ENCODE measurements at places on chromosomes 6 and 20.

DNA sequence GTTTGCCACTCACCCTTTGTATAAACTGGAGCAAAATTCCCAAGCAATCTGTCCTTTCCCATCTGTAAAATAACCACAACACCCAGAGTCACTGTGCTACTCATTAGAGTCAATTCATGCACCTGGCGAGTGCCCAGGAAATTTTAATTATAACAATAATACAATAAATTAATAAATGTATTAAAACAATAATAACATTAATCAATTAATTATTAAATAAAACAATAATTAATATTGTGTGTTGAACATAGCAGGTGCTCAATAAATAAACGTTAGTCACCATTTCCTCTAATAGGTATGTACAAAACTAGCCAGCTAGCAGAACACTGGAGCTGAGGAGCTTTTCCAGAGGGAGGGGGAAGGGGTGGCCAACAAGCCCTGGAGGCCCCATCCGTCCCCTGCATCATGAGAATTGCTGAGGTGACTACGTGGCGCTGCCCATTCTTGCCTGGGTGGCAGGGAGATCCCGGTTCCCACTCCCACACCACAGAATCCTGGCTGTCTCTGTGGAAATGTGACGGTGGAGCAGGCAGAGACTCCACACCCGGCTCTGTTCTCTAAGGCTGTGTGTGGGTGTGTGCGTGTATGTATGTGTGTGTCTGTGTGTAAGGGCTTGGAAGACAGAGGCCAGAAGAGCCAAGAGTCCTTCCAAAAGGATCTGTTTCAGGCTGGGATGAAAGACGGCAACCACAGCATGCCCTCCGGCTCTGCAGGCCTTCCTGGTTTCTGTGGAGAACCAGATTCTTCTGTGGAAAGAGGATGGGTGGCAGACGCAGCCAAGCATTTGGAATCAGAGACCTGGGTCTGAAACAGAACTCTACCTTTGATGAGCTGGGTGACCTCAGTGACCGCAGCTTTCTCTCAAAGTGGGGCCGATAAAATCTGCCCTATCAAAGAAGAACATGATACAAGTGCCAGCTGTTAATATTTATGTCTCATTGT, 18.8 kb upstream of the EZR start:
- DNase-seq: no peak

DNA sequence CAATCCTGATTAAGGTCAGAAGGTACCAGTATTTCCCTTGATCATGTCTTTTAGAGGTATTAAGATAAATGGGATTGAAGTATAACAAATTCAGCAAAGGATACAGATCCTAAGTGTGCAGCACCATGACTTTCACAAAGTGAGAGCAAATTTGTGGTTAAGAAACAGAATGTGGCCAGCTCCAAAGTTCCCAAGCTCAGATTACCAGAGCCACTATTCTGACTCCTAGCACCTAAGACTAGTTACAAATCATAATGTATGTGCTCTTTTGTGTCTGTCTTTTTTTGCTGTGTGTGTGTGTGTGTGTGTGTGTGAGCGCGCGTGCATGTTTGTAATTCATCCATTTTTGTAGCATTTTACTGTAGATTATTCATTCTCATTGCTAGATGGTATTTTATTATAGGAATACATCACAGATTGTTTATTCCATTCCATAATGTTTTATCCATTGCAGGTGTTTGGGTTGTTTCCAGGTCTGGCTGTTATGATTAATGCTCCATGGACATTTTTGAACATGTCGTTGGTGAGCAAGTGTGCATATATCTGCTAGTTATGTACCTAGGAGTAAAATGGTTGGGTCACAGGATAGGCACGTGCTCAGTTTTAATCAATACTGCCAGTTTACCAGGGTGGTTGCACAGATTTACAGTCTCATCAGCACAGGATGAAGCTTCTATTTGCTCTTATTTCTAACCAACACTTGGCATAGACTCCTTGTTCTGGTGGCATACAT, 314.0 kb upstream of the JAG1 start:
- no peak for DNase-seq

DNA sequence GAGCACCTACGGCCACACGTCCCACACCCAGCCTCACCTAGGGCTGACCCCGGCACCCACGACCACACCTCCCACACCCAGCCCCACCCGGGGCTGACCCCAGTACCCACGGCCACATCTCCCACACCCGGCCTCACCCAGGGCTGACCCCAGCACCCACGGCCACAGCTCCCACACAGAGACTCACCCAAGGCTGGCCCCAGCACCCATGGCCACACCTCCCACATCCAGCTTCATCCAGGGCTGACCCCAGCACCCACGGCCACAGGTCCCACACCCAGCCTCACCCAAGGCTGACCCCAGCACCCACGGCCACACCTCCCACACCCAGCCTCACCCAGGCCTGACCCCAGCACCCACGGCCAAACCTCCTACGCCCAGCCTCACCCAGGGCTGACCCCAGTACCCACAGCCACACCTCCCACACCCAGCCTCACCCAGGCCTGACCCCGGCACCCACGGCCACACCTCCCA, 36.7 kb downstream of the NINL start:
- DNase-seq: no peak

- DNase-seq: no peak
These were observed 235.3 kb downstream of the BTBD3 start for GRCh38 chr20:12152996-12153395.

- DNase-seq: no peak
These were observed 658.8 kb upstream of the CHD6 start for GRCh38 chr20:42276718-42277602.
